Pancreas (tissue), 10 donors: ENCODE measurements at places on chromosomes 12 and 14. TPM values are rescaled to one million over a fixed set of nuclear protein-coding genes. Genes with fewer than 3 reads are reported as not detected.

ALKBH1 gene
- 5.5 TPM for total RNA-seq

TSPAN8 gene
- 36.0 TPM for total RNA-seq

SOAT2 gene
- not detected for total RNA-seq

BICDL1 gene
- total RNA-seq, result 5.7 TPM

DNA sequence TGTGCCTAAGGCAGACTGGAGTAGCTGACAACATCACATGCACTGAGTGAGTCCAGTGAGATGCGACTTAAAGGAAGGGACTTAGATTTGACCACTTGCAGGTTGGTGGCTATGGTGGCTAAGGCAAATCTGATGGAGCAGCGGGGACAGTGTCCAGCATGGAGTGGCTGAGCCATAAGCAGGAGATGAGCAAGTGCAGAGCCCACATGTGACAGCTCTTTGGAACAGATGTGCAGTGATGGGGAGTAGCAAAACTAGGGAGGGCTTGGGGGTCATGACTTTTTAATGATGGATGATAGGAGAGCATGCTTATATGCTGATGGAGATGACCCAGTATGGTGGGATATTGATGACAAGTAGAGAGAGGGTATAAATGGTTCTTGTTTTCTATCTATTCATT is 80.2 kb downstream of the PELI2 start:
- H3K4me1 ChIP-seq, result peaks cover 30% of the 10 kb centered on the region
- no peak for DNase-seq
- H3K27me3 ChIP-seq, result no peaks in the 10 kb centered on the region
- no peak overlapping the region for H3K27ac ChIP-seq

- no peaks in the 10 kb centered on the region for H3K36me3 ChIP-seq
- H3K4me3 ChIP-seq, result no peak overlapping the region
- no peak overlapping the region for H3K27ac ChIP-seq
- no peaks in the 10 kb centered on the region for H3K4me1 ChIP-seq
- H3K27me3 ChIP-seq, result no peaks in the 10 kb centered on the region
- no peak for DNase-seq
Measured at GRCh38 chr12:129325566-129325965, 472.3 kb downstream of the GLT1D1 start.

- DNase-seq, result no peak
- H3K27me3 ChIP-seq, result no peaks in the 10 kb centered on the region
- no peaks in the 10 kb centered on the region for H3K4me1 ChIP-seq
- H3K4me3 ChIP-seq, result no peak overlapping the region
- H3K36me3 ChIP-seq, result no peaks in the 10 kb centered on the region
Measured at GRCh38 chr12:77161944-77162343, 96.6 kb upstream of the E2F7 start.
